ENCODE measurements at places on chromosomes 1 and 21.

- no peak for DNase-seq
Measured at GRCh38 chr1:203581841-203582240, 44.8 kb upstream of the ATP2B4 start.

DNA sequence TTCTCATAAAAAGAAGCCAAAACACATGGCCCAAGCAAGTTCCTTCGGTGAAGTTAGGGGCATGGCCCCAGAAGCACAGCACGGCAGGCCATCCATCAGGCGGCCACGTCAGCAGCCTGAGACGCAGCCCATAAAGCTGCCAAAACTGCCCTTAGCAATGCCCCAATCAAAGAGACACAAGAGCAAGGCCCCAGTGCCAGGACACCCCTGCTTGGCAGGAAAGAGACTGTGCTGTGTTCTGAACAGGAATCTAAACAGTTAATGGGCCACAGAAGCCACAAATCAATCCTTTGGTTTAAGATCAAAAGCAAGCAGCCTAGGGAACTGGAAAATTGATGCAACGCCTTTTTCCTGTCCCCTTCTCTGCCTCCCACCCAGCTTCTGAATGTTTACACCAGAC, 497.0 kb upstream of the USP24 start:
- DNase-seq = no peak

GRCh38 chr21:21907271-21907670, 909.1 kb downstream of the NCAM2 start:
- no peak for DNase-seq

GRCh38 chr1:239816081-239816782, 275.5 kb upstream of the FMN2 start:
- DNase-seq = peak; percentile 21

- DNase-seq = no peak
Measured at GRCh38 chr1:232900818-232901217, 49.6 kb upstream of the NTPCR start.

DNA sequence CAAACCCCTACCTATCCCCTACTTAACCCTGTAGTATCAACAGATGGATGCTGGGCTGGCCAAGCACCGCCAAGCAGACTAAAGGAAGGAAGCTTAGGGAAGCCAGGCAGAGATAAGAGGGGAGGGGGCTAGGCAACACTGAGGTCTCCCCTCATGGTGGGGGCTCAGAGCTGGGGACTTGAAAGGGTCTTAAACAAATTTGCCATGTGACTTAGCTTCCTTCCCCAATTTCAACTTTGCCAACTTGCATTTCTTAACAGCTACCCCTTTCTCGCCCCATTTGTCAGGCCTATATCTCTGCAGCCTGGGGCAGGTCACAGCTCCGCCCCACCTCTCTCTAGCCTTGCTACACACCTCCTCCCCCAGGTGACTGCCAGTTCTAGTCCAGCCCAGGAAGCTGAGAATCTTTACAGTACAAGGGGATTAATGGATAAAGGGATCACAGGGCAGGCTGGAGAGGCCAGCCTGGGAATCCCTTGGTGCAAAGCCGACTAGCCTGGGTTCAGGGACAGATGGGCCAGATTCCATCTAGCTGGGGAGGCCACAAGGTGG, 3.4 kb downstream of the KIF21B start:
- peak; percentile 55 for DNase-seq

GRCh38 chr1:230824551-230824918, 43.8 kb downstream of the C1orf198 start:
- DNase-seq = no peak

GRCh38 chr21:37619464-37619974, 252.9 kb downstream of the DYRK1A start:
- DNase-seq = no peak

DNA sequence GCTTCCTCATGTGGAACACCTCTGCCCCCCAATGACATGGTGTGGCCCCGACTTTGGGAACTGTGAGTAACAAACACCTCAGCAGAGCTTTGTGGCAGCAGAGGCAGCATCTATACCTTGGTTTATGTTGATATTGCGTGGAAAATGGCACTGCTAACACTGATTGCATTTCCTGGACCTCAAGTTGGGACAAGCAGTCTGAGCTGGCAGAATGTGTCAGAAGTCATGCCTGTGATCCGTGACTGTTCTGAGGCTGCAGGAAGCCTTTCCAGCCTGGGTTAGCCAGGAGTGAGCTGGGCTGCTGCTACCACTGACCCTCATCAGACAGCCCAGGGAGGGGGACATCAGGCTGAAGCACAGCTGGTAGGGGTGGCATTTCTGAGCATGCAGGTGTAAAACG, 268.5 kb downstream of the KCNJ6 start:
- no peak for DNase-seq

- DNase-seq = no peak
Measured at GRCh38 chr1:108537976-108538375, 21.9 kb upstream of the EEIG2 start.

DNA sequence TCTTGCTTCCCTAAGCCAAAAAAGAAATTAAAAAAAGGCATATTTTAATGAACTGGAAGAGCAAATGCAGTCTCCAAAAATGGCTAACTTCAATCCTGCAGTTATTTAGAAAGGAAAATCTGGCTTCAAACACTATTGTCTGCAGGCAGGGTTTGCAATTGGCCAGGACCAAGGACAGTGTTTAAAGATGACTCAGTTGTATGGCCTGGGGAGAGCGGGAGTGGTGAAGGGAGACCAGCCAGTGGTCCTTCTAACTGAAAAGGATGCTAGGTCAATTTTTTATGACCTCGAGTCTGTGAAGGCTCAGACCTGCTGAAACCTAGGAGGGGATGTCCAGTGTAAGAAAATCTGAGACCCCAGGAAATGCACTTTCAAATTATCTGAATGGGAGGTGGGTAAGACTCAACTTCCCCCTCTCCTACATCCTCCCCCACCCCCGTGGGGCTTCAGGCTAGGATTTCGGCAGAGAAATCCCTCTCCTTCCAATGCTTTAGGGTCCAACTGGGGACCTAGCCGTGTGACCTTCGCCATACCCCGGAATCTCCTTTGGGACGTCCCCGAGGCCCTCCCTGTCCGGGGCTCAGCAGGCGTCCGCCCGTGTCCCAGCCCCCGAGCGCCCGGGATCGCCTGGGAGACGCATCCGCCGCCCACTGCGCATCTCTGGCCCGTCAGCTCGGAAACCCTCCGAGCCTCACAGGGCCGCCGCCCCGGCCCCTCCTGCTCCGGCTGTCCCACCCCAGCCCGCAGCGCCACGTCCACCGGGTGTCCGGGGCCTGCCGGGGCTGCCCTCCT, 602 bp upstream of the RIMKLA start:
- peak; percentile 51 for DNase-seq
